ENCODE measurements at places on chromosomes 12 and 14. TPM values are rescaled to one million over a fixed set of nuclear protein-coding genes. Genes with fewer than 3 reads are reported as not detected.

- peak; percentile 75 for DNase-seq
Observed at GRCh38 chr14:64337888-64338615, 43.9 kb upstream of the ESR2 start.

- no peak for DNase-seq
Observed at GRCh38 chr14:32332415-32333316, 3.6 kb downstream of the AKAP6 start.

DNA sequence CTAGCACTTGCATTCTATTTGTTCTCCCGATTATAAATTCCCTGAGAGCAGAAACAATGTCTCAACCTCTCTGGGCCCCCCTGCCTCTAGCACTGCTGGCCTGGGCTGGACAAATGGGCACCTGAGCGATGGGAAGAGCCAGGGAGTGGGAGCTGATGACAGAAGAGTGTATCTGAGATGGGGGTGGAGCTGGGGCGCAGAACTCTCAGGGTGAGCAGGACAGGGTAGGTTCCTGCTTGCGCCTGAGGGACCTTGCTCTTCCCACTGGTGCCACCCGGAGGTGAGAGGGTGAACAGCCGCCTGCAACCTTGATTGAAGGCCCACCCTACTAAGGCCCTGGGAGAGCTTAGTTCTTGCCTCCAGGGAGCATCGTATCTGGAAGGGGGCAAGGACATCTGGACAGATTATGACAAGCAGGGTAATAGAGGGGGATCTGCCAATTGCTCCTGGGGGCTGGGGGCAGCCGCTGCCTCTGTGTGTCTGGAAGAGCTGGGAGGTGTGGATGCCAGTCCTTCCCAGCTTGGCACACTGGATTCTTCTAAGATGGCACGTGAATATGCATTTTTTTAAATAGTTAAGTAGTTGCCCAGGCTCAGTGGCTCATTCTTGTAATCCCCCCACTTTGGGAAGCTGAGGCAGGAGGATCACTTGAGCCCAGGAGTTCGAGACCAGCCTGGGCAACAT is 43.0 kb upstream of the TSPAN9 start:
- peak; percentile 74 for DNase-seq

GRCh38 chr12:15856097-15856982 is 25.8 kb upstream of the STRAP start:
- peak; percentile 79 for DNase-seq

DNA sequence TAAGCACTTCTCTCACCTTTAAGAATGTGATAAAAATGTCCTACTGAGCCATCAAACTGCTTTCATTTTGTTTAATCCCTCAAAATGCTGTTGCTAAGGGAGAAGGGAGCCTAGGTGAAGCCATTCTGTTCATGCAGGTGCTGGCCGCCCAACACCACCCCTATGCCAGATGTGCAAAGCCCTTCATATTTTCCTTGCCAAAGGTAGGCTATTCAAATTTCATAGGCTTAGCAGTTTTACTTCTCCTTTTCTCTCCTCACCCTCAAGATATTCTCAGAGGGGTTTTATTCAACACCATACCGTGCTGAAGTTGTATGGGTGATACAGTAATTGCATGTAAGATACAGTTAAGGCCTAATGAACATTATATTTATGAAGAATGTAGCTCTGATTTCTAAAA is 461.7 kb downstream of the GXYLT1 start:
- DNase-seq: no peak

Gene TMEM132D
- total RNA-seq: 2.6 TPM

Gene TPPP2
- not detected for total RNA-seq
